Cerebellar nuclear complex (tissue), 1 donor: ENCODE measurements at places on chromosomes 12 and 14.

- no peak for DNase-seq
Observed at GRCh38 chr12:116441292-116441691, 117.9 kb upstream of the MAP1LC3B2 start.

- DNase-seq, result no peak
Observed at GRCh38 chr12:40794087-40794486, 101.8 kb downstream of the CNTN1 start.

DNA sequence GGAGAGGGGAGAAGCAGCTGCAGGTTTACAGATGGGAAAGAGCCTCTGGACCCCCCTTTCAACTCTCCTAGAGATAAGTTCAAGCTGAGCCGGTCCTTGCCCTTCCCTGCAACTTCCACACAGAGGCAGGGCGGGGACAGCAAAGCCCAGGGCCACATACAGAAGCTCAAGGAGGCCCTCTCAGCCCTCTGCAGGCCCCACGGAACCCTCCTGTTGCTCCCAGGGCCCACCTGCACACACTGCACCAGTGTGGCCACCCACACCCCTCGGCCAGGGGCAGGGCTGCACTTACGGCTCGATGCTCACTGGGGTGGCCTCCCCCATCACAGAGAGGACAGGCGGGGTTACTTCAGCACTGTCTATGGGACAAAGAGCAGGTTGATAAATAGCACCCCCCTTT, 13.0 kb upstream of the PNMA1 start:
- DNase-seq, result no peak

DNA sequence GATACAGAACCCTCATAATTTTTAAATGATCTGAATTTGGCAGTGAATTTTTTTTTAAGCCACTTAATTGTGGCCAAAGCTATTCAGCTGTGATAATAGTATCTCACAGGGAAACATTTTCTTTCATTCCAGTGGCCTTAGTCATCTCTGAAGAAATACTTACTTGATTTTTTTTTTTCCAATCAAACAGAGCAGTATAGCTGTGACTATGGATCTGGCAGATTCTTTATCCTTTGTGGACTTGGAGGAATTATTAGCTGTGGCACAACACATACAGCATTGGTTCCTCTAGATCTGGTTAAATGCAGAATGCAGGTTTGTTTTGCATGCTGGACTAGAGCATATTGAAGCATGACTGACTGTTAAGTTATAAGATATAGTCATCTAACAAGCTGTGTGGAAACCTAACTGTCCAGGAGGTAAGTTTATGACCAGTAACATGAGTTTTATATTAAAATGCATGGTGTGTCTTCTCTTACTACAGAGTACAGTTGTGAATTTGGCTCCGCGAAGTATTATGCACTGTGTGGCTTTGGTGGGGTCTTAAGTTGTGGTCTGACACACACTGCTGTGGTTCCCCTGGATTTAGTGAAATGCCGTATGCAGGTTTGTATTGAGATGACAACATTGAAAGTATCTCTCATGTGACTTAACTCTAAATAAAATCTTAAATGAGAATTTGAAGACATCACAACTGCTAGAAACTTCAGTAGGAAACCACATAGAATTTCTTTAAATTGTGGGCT, 1.9 kb downstream of the SLC25A3 start:
- no peak for DNase-seq

DNA sequence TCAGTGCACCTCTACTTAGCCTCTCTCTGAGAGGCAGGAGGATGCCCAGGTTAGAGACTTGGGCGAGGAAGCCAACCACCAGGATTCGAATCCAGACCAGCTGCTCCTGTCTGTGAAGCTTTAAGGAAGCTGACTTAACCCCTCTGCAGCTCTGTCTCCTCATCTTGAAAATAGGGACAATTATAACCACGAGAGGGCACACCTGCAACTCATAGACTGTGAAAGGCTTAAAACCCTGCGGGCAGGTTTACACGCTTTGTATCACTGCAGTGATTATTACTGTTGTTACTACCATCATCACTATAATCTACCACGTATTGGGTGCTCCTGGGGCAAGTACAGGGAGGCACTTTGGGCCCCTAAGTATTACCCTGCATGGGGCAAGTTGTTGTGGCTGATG, 379.8 kb downstream of the VRK1 start:
- no peak for DNase-seq

GRCh38 chr12:109174468-109174867, 58.1 kb downstream of the ACACB start:
- no peak for DNase-seq

DNA sequence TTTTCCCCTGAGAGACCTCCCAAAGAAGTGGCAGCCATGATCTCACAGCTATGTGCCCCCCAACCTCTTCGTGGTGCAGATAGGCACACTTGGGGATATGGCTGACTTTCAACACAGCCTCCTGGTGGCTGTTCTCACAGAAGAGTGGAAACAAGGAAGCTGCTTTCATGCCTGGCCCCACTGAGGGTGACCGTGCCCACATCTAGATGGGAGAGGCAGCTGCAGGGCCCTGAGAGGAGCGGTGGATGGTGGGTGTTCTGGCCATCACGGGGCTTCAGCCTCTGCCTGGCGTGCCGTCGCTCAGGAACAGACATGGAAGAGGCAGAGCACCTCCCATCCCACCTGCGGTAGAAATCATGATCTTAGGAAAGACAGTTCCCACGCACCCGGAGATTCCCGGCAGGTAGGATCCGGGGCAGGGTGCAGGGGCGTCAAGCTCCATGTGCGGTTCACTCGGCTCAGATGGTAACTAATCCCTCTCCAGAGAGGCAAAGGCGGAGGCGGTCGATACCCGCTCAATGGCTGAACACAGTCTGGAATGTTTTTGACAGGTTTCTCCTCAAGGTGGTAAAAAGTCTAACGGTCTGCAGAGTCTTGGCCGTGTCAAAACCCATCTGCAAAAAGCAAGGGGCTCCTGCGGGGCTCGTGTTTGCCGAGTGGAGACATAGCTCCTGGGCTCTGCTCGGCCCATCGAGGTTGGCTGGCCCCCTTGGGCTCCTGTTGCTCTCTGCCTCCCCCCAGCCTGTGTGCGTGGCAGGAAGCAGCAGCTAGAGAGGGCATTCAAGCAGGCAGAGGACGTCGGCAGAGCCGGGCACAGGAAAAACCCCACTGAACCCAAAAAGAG, 225.2 kb upstream of the RTL1 start:
- DNase-seq, result no peak

- no peak for DNase-seq
Observed at GRCh38 chr14:72699443-72699842, 194.5 kb downstream of the DPF3 start.

- DNase-seq, result no peak
Observed at GRCh38 chr14:104094709-104095425, 9.4 kb downstream of the ASPG start.

DNA sequence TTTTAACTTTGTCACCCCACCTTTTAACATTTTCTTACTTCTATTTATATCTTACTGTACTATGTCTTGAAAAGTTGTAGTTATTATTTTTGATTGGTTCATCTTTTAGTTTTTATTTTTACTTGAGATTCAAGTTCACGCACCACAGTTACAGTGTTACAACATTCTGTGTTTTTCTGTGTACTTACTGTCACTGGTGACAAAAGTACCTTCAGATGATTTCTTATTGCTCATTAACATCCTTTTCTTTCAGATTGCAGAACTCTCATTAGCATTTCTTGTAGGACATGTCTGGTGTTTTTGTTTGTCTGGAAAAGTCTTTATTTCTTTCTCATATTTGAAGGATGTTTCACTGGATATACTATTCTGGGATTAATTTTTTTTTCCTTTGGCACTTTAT, 289.9 kb downstream of the BCAT1 start:
- DNase-seq, result no peak

- no peak for DNase-seq
Observed at GRCh38 chr12:111991946-111992345, 21.0 kb downstream of the TMEM116 start.

DNA sequence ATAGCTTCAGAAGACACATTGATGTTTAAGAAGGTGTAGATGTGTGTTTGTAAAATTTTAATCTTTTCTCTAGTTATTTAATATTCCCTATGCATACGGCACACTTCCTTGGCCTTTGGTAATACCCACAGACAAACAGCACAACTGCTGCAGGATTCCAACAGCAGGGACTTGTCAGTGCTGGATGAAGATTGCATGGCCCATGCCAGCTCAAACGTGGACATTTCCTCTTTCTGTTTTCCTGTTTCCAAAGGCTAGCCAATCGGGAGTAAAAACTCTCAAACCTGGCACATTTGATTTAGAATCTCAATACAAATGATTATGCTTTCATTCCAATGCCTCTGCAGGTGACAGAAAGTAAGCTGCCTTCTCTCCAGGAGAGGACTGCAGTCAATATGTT, 22.5 kb upstream of the PDE3A start:
- DNase-seq, result no peak

- DNase-seq, result no peak
Observed at GRCh38 chr12:95804291-95804690, 13.7 kb upstream of the NTN4 start.

DNA sequence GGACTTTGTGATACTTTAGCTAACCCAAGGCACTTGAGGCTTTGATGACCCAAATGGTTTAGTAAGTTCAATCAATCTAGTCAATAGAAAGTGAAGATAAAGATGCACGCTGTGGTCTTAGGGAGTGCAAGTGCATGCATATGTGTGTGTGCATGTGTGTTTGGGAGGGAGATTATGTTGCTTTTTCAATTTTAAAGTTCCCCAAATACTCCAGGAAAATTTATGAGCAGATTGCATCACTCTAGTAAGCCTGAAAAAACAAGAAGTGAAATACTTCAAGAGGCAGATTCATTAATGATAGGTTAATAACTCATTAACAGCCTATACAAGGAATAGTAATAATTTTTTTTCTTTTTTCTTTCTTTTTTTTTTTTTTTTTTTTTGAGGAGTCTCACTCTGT, 12.4 kb upstream of the SIX1 start:
- no peak for DNase-seq

GRCh38 chr12:6336889-6337853, 4.7 kb downstream of the TNFRSF1A start:
- DNase-seq, result no peak
